ENCODE measurements at places on chromosomes 1 and 21.

- DNase-seq, result no peak
Observed at GRCh38 chr1:5084676-5085075, 430.3 kb downstream of the AJAP1 start.

DNA sequence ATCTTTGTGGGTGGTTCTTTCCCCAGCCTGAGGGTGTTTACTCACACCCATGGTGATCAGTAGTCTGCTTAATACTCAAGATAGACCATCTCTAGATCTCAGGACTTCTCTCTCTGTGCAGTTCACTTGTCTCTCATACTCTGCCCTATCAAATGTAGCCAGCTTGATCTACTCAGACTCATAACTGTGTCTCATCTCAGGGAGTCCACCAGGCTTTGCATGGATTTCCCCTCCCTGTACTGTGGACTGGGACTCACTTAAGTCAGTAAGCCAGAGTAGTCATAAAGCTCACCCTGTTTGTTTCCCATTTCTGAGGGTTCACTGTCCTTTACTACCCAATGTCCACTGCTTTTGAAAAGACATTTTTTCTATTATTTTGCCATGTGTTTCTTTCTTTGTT, 41.8 kb downstream of the LYPLAL1 start:
- no peak for DNase-seq

GRCh38 chr1:198681831-198682759, 43.3 kb downstream of the PTPRC start:
- peak; percentile 96 for DNase-seq

DNA sequence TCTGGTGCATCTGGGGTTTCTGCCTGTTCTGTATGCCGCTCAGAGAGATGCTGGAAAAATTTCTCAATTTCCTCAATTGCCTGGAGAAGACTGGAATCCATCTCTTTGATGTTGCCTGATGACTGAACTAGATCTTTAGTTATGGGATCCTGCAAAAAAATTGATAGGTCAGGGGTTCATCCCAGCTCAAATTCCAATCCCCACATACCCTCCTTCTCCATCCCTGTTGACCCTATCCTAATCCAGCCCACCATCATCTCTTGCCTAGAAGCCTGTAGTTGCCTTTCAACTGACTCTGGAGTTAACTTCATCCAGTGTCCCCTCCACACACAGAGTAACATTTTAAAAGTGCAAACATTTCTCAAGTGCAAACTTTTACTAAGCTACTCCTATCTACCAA, at the start of gene KLF18:
Gene KLF18, minus strand, starts transcription at position 101 of the 400 bp plus-strand sequence. Its CDS starts 0 bp downstream, at position 101.
- DNase-seq, result no peak

GRCh38 chr1:107293901-107294613, 153.2 kb downstream of the NTNG1 start:
- DNase-seq, result no peak

DNA sequence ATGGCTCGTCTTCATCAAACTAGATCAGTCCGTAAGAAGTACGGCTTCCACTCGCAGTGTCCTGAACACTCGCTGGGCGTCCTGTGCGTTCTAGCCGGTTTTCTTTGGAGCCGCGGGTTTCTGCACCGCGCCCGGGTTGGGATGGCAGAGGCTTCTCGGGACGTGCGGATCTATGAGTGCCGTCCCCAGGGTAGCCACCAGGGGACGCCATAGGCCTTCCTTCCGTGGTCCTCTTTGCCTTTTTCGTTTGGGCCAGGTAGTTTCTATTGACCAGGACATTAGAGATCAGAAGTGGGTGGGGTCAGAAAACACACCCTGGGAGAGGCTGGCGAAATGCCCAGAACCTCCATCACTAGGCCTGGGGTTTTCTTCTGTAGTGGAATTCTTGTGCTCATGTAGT, 273.8 kb downstream of the FAM72C start:
- DNase-seq, result no peak

GRCh38 chr21:29335720-29336119, 37.0 kb downstream of the BACH1 start:
- peak; percentile 46 for DNase-seq

DNA sequence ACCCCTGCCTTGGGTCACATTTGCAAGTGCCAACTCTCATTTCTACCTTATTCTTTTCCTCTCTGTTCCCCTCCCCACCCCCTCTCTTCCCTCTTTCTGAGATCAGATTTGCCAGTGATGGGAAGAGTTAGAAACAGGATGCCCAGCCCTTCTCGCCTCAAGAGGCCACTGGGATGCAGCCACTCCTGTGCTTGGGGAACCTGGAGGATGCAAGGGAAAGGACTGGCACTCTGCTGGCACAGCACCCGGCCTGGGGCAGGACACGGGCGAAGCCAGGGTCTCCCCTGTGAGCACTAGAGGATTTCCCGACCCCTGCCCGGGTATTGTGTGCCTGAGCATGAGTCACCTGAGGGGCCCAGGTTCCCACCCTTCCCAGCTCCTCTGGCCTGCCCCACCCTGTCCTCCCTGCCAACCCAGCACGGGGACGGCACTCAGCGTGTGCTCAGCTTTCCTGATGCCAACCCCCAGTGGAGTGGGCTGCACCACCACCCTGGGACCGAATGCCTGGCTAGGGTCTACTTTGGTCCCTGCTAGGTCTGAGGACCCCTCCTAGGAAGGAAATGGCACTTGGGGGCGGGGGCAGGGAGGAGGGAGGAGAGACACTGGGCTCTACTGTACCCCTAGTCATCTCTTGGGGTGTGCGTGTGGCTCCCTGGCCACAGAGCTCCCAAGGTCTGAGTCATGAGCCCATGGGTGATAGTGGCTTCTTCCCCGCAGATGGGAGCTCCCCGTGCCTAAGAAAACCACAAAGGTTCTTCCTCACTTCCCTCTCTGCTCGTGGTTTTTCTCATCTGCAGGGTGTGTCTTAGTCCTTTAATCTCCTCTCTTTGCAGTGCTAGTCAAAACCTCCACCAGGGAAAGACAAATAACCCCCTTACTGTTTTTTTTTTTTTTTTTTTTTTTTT, 12.4 kb downstream of the LMNA start:
- peak; percentile 97 for DNase-seq

- DNase-seq, result no peak
Observed at GRCh38 chr1:226549937-226550671, 1.5 kb downstream of the STUM start.

DNA sequence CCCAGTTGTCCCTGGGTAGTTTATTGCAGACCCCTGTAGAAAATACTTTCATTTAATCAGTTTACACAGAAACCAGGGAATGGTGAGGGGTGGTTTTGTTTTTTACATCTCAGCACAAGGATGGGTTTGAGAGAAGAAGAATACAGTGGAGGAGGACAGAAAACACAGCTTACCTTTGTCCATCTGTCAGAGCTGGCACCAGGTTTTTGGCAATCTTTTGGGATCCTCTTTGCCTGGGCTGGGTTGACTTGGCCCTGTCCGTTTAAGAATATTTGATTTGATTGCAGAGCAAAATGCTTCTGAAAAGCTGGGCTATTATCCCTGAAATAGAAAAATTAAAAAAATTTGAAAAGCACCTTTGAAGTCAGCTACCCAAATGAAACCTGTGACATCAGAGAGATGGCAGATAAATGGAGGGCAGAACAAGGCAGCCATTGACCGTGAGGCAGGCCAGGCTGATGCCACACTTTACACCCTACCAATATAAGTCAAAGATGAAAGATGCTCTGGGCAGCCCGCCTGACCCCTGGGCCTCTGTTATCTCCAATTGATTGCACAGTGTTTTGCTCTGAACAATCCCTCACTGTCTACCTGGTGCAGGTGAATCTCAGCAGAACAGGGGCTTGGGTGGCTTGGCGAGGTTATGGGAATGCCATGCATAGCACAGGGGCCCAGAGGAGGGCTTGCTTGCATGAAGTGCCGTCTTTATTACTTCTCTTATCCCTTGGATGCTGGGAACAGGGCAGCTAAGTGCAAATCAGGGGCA, 218.8 kb downstream of the LMX1A start:
- DNase-seq, result no peak

- peak; percentile 93 for DNase-seq
Observed at GRCh38 chr1:145690587-145691558, 16.3 kb downstream of the PDZK1 start.

- no peak for DNase-seq
Observed at GRCh38 chr1:38191461-38191860, 144.9 kb upstream of the POU3F1 start.

GRCh38 chr1:116474921-116475849, 95.6 kb downstream of the CD58 start:
- DNase-seq, result no peak

DNA sequence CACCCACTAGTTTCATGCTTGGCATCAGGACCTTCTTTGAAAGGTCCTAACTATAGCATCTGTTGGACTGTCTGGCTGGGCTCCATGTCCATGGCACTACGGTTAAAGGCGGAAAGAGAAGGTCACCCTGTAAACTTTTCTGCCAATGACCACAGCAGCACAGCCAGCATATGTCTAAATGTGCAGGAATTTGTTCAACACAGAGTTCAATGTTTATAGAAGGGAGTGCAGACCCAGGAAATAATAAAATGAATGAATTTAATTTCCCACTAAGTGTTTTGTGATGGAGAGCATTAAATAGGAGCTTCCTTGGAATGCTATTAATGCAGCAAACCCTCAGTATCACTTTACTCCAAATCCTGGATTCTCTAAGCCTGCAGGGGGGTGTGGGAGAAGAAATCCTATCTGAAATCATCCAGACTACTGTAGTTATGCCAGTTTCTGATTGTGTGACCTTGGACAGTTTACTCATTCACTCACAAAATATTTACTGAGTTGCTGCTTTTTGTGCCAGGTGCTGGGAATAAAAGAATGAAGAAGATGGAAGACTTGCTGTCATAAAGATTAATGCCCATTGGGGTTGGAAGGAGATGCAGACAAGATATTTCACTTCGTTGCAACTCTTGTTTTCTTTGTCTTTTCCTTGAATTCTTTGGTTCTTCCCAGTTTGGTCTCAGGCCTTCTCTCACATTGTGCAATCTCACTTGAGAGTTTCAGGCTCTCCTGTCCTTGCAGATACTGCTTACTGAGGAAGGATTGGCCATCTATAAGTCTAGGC, 195.0 kb downstream of the ROR1 start:
- peak; percentile 58 for DNase-seq

DNA sequence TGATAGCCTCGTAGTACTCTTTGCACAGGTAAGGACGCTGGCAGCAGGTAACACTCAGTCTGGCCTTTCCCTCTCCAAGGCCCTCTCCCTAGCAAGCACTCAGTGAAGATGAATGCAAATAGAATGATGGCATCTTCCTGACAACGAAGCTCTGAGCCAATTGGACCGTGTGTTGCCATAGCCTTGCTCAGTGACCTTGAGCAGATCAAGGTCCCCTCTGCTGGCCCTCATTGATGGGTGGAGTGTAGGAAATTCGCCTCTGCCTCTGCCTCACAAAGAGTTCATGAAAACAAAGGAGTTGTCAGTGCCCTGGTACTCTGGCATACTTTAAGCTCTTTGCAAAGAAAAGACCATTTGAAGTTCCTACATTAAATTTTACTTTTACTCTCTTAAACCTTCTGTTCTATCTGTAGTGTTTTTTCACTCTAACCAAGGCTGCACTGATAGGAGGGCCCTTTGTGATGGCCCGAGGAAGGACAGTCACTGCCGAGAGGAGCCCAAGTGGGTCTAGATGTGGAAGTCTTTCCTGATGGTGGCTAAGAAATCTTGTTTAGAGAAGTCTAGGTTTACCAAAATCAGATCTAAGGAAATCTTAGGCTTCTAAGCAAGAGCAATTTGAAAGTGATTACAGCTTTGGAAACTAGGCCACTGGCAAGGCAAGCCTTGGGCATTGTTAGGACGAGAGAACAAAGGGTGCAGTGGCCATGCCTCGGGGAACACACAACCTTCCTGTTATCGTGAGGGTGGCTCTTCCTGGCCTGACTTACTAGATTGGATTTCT, 38.2 kb downstream of the SMYD2 start:
- no peak for DNase-seq

GRCh38 chr1:101205457-101205856, 31.4 kb upstream of the S1PR1 start:
- DNase-seq, result no peak

- peak; percentile 94 for DNase-seq
Observed at GRCh38 chr1:10510520-10511493, 36.1 kb downstream of the PEX14 start.

DNA sequence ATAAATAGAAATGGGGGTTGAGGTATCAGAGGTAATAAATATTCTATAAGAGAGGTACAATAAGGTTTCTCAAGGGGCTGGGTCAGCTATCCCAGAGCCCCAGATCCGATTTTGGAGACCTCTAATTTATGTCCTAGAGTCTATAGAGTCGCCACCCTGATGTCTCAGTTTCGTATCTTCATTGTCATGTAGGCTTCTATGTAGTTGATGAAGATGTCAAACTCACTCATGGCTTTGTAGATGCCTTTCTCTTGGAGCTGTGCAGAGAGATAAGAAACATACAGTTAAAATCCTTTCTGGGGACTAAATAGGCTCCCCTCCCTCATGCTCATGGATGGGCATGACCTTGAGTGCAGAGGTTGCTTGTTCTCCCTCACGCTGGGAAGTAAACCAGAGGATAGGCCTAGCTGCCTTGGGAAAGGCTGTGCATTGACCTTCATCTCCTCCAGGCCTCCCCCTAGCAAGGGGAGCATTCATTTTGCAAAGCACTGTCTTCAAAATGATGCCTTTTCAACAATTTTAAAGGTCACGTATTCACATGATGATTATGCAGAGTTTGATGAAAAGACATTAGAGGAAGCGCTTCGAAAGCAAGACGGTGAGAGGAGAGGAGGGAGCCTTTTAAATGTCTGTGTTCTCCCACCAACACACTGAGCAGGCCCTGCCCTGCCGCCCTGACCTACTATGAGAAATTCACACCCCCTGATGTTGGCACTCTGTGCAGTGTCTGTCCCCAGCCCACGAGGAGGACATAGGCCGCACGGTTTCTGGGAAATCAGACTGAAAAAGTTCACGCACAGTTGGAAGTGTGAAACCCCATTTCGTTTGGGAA, 1.9 kb upstream of the IL19 start:
- no peak for DNase-seq

DNA sequence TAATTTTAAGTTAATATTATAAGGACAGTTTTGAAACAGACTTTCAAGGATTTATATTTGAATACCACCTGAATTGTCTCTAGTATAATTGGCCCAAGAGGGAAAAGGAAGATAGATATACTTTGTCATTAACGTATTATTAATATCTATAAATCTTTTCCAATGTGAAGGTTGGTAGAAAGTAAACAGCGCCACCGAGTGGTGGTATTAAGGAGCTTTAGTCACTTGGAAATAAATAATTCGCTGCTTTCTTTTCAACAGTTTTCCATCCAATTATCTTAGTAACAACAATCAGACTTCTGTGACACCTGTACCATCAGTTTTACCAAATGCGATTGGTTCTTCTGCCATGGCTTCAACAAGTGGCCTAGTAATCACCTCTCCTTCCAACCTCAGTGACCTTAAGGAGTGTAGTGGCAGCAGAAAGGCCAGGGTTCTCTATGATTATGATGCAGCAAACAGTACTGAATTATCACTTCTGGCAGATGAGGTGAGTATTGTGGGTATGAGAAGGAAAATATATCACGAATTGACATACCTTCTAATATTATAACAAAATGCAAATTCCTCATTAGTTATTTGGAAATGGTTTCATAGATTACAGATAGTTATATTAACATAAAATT, 37.7 kb downstream of the SH3GLB1 start:
- peak; percentile 25 for DNase-seq

GRCh38 chr1:22123901-22124404, 18.9 kb downstream of the WNT4 start:
- no peak for DNase-seq

GRCh38 chr1:172147541-172147940, 272.9 kb upstream of the C1orf105 start:
- no peak for DNase-seq

Data from AG10803 (cell line).